ENCODE measurements at places on chromosomes 3 and 15. TPM values are rescaled to one million over a fixed set of nuclear protein-coding genes. Genes with fewer than 3 reads are reported as not detected.

TRIM42 gene
- not detected for total RNA-seq

DNA sequence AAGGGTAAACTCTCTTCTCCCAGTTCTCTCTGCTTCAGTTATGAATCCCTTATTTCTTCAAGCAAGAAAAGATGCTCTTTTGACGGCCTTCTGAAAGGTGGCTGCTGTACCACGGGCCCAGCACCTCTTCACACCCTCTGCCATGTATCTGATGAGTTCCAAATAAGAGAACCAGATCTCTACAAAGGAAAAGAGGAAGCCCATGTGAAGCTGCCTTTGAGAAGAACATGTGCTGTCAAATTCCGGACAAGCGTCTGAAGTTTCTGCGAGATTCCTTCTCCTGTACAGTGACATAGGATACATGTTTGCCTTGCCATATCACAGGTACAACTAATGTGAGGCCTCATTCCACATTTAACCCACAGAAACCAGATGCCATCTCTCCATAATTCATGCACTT is 59.2 kb downstream of the SH3BP5 start:
- DNase-seq = no peak

GRCh38 chr3:145094355-145094941 is 1066.5 kb downstream of the PLOD2 start:
- peak; percentile 20 for DNase-seq

DNA sequence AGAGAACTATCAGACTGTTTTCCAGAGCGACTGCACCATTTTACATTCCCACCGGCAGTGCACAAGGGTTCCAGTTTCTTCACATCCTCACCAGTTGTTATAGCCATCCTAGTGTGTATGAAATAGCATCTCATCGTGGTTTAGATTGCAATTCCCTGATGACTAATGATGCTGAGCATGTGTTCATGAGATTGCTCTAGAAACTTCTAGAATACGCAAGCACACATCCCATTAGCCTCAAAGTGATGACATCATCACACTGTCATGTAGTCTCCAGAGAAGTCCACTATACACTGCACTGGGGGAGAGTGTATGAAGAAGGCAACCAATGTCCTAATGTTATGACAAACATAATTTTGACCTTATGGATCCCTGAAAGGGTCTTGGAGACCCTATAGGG is 30.1 kb downstream of the FBLN2 start:
- DNase-seq = peak; percentile 86

ATP1B3 gene
- total RNA-seq = 125 TPM
